ENCODE measurements at places on chromosomes 4 and X.
A peak's percentile ranks its signal among the peaks of the same experiment; 100 is the strongest.

GRCh38 chr4:168241953-168242352 is 76.6 kb downstream of the DDX60 start:
- DNase-seq = no peak

GRCh38 chrX:49163555-49164419 is 1.2 kb downstream of the MAGIX start:
- DNase-seq = peak; percentile 87

GRCh38 chr4:123976285-123976684 is 579.7 kb downstream of the SPRY1 start:
- DNase-seq = no peak

GRCh38 chr4:142278663-142279062 is 567.4 kb downstream of the INPP4B start:
- DNase-seq = no peak

GRCh38 chrX:78687586-78687985 is 28.5 kb upstream of the RTL3 start:
- DNase-seq = no peak

GRCh38 chrX:29308726-29309125 is 721.5 kb downstream of the IL1RAPL1 start:
- no peak for DNase-seq

- no peak for DNase-seq
These were observed 2.0 kb downstream of the SLC25A6 start for GRCh38 chrX:1389993-1390285.
